HL-60 (cell line): ENCODE measurements at places on chromosomes 1 and 21.

- DNase-seq = peak; percentile 49
These were observed 6.1 kb upstream of the CROCC start for GRCh38 chr1:16915627-16915973.

DNA sequence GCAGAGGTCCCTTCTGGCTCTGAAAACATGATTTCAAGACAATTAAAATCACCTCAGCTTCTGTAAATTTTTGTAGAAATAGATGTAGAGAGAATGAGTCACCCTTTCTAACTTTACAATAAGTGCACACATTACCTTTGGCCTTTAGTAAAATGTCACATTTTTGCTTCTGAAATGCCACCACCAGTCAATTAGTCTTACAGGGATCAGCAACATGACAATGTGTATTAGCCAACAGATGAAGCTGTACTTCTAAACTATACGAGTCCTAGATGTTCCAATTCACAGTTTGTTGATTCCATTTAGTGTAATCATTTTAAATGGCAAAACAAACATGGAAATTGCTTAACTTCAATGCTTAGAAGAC is 23.1 kb downstream of the C21orf91 start:
- no peak for DNase-seq

DNA sequence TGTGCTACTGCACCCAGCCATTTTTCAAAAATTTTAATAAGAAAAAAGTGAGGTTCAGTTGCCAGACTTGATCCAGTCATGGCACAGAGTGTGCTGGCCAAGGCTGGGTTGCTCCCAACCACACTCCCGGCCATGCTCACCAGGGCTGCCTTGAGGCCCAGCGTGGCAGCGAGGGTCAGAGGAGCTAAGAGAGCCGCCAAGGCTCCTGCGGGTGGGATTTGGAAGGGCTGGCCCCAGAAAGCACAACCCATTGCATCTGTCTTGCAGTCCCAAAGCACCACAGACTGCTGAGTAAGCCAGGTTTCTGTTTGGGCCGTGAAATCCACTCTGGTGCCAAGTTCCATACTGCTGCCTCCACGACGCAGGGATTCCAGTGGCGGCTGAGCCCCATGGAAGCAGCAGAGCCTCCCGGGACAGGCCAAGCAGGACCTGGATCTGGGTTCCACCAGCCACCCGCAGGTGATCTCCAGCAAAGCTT is 22.6 kb downstream of the ZBTB17 start:
- DNase-seq = no peak

- no peak for DNase-seq
These were observed 15.0 kb downstream of the FAM78B start for GRCh38 chr1:166151804-166152203.

DNA sequence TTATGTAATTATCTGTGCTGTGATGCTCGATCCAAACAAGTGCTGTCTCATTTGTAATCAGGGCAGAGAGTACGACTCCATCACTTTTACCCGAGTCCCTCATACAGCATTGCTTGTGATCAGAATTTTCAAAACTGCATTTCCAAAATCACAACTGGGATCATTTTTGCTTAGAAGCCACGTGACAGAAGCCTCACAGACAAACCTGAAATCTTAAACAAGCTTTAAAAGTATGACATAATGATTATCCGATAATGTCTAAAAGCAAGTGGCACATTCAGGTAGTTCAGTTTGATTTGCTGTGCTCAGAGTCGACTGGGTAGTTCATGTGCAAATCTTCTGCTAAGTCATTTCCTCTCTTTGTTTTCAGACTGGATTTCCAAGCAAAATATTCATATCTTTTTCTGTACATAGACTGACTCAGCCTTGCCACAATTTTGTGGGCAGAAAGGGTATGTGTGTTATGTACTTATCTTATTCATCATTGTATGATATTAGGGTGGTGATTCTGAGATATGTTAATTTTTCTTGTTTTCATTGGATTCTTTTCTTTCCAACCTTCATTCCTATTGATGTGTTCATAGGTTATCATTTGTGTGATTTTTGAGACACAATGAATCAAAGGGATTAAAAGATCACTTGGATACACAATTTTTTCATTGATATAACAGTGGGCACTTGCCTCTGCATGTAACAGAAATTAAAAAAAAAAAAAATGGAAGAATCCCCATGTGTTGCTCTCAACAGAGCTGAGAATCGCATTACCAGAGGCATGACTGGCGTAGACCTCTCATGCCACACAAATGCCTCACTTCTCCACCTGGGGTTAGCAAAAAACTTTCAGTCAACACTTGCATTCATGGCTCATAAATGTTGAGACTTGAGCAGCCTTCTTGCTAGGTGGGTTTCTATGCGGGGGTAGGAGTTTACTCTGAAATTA is 355.7 kb downstream of the LTN1 start:
- no peak for DNase-seq

DNA sequence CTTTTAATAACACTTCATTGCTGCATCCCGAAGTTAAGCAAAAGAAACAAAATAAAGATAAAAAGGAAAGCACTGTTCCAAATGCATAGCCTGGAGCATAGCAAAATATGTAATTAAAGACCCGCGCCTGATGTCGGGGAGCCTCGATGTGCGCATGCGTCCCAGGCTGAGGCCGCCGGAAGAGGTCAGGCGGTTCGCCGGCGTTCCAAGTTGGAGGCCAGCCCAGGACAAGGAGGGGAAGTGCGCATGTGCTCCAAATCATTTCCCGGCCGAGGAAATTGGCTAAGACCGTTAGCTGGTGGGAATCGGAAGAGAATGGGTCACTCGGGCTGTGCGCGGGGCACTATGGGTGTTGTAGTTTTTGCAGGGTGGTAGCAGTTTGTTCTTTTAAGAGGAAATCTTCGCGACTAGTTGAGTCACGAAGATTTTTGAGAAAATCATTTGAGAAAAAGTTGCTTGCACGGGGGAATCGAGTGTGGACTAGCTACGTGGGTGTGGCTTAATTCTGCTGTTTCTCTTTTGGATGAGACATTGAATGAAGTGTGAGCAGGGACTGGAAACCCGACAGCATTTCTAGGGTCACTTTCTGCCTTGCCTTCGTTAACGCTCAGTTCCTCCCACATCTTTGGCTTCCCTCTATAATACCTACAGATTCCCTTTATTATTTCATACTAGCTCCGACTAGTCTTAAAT is 31.0 kb upstream of the CD1D start:
- DNase-seq = peak; percentile 95

- no peak for DNase-seq
These were observed 33.4 kb upstream of the ATP1B1 start for GRCh38 chr1:169072945-169073725.

GRCh38 chr1:98405581-98406074 is 255.9 kb upstream of the SNX7 start:
- DNase-seq = no peak

DNA sequence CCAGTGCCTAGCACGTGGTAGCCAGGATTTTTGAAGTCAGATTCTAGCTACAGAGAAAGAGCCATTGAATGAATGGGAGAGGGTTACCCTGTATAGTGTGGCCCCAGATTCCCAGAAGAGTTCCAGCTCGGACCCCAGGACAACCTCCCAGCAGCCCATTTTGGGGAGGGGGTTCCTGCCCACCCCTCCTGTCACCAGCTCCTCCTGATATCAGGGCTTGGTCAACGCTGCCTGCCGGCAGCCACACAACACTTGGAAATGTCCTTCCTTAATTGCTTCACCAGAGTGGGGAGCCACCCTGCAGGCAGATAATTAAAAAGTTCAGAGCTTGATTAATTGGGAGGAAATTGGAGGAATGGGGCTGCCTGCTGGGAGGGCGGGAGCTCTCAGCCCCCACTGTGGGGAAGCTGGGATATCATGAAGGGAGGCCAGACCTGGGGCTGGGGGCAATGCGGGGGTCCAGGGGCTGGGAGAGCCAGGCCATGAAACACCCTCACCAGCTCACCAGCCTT is 120.5 kb downstream of the LACTBL1 start:
- DNase-seq = no peak

GRCh38 chr1:156291226-156292061 is 4.0 kb downstream of the GLMP start:
- DNase-seq = no peak

DNA sequence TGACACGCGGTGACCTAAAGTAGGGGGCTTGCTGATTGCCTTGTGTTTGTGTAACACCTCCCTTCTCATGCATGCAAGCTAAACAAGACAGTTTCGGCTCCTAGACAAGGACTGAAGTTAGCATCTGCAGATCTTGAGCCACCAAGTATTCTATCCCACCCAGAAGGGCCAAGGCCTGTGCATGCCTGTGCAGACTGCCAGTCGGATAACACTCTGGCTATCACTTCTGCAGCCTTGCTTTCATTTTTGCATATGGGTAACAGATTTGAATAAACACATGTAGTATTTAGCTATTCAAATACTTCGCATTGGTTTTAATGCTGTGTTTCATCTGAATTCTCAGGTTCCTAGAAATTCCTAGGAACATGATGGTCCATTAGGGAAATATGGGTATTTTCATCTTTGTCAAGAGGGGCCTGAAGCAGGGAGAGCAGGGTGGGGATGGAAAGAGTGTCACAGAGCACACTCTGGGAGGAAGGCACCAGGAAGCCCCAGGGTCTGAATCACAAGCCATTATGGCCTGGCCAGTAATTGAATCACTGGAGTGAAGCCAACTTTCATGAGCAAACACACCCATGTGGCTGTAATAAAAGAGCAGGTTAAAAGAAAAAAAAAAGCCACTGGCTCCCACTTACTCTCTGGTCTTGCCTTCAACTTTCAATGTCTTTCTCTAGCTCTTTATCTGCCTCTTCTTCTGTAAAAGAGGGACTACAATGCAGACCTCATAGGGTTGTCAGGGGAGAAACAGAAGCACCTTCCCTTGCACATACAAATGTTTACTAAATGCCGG is 28.3 kb downstream of the GADD45A start:
- DNase-seq = no peak

DNA sequence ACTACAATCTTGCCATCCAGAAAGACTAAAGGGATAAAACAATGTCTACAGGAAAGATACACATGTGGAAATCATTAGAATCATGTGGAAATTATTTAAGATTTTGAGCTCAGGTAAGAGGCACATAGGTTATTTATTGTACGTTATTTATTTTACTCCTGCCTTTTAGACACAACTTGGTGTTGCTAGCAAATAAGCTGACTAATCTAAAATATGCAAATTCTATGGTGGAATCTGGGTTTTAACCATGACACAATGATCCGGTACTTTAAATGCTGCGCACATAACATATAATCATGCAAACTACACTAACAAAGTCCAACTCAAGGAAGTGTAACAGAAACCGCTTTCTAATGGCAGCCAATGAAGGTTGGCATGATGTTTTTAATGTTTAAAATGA is 112.5 kb downstream of the IFI44 start:
- DNase-seq = no peak

GRCh38 chr1:229709500-229710013 is 83.5 kb downstream of the URB2 start:
- no peak for DNase-seq

- DNase-seq = no peak
These were observed 10.0 kb downstream of the MRAP start for GRCh38 chr21:32308696-32309095.

DNA sequence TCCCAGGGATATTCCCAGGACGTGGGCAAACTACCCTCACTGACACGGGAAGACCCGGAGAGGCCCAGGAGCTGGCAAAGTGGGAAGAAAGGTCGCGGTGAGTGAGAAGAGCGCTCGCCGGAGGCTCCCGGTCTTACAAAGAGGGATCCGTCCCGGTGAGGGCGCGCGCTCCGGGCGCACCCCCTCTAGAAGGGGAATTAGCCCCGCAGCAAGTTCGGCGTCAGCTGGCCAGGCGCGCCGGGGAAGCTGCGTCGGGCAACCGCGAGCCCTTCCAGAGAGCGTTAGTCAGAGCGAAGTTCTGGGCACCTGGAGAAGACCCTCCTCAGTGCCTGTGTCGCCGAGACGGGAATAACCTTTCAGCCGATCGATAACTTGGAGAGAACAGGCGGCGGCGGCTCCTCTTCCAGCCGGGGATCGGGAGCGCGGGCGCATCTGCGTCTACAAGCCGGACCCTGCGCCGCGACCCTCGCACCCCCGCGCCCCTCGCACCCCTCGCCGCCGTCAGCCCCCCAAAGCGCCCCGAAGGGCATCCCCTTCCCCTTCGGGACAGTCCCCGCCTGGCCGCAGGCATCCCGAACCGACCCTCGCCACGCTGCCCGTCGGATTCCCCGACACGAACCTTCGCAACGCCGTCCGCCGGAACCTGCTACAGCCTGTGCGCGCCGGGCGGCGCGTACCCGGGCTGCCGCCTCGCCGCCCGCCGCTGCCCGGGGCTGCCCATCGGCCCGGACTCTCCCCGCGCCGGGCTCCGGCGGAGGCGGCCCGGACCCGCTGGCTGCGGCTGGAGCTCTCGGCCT is 485 bp downstream of the SIPA1L2 start:
- DNase-seq = no peak

- DNase-seq = peak; percentile 45
These were observed 4.6 kb downstream of the GFI1 start for GRCh38 chr1:92481971-92482664.

DNA sequence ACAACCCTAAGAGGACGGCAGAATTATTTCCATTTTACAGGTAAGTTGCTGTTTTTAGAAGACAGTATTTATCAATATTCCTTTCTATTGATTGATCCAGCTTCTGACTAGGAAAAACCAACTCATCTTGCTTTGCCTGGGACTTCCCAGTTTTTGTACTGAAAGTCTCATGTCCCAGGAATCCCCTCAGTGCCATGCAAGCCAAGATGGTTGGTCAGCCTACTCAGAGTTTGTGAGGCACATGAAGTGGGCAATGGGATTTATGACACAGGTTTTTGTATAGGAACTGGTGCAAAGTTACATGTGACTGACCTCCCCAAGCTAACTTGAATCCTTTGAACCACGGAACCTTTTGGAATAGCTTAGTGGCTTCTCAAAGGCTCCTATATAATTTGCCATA is 45.5 kb downstream of the GNG12 start:
- no peak for DNase-seq

DNA sequence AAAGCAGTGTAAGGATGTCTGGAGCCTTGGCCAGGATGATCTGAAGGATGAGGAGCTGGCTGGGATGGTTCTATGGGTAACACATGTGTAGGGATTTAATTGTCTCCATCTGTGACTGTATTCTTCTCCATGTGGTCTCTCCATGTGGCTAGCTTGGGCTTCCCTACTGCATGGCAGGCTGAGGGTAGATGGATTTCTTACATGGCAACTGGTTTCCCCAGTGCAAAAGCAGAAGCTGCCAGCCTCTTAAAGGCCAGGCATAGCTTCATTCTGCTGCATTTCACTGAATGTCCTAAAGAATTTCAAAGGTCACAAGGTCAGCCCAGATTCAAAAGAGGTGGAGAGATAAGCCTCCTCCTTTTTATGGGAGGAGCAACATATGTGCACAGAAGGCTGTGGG is 61.7 kb downstream of the XCL2 start:
- DNase-seq = no peak

GRCh38 chr21:42618707-42619102 is 34.7 kb upstream of the PDE9A start:
- DNase-seq = no peak

DNA sequence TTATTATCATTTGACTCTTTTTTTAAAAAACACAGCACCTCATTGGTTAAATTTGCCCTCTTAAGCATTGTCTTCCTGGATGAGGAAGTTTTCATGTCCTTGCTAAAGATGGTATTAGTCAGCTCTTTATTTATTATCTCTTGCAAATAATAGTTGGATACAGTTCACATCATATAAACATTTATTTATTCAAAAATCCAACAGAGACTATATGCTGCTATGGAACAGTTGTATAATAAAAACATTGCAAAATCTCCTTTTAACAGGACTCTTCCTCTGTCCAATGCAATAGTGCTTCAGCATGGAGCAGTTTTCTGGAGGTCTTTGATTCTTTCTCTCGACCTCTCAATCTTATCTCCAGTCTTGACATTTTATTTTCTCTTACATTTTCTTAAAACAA is 49.5 kb upstream of the VCAM1 start:
- DNase-seq = no peak
